NCI-H524 (cell line): ENCODE measurements at places on chromosomes 5 and 9.

- no peak for DNase-seq
Observed at GRCh38 chr5:38618154-38618553, 61.7 kb upstream of the LIFR start.

DNA sequence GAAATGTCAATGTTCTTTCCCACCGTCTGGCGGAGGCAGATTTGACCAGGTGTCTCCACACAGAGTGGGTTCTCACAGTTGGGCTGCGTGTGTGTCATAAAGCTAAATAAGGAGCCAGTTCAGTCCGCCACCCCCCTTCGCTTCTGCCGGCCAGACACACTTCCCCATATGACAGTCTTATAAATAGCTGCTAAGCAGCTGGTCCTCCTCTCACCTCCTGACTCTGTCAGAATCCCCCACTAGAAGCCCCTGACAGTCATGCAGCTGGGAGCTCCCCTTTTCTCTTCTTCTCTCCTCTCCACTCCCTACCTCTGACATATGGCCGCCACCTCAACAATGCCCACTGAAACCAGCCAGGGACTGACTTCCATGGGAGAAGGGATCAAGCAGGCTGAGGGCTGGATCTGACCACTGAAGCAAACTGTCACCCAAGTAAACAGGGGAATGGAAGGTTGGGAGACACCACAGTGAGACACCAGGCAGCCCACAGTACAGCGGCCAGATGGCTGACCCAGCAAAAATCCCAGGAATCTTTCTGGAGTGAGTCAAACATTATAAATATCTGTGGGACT lies 141.9 kb upstream of the EFNA5 start:
- DNase-seq: peak; percentile 80

GRCh38 chr9:134349936-134350335 lies 23.7 kb downstream of the RXRA start:
- peak; percentile 57 for DNase-seq

- no peak for DNase-seq
Observed at GRCh38 chr9:34552606-34552981, 29.8 kb upstream of the ENHO start.

DNA sequence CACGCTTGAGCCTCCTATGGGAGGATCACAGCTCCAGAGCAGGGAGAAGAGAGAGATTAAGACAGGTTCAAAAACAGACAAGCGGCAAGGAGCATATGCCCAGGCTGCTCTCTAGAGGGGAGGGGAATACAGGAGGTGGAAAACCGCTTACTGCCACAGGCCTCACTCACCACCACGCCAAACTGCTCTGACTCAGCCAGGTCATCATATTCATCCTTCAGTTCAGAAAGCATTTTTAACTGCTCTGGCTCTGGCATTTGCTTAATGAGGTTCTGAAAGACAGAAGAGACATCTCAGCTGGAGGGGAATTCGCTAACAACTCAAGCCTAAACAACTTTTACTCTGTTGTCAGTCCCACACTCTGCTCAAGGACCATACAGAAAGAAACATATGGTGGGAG lies 40.1 kb downstream of the PCDHGC5 start:
- no peak for DNase-seq

- DNase-seq: no peak
Observed at GRCh38 chr5:5066276-5067186, 73.6 kb upstream of the ADAMTS16 start.

- DNase-seq: no peak
Observed at GRCh38 chr9:92147030-92147851, 32.0 kb upstream of the SPTLC1 start.

DNA sequence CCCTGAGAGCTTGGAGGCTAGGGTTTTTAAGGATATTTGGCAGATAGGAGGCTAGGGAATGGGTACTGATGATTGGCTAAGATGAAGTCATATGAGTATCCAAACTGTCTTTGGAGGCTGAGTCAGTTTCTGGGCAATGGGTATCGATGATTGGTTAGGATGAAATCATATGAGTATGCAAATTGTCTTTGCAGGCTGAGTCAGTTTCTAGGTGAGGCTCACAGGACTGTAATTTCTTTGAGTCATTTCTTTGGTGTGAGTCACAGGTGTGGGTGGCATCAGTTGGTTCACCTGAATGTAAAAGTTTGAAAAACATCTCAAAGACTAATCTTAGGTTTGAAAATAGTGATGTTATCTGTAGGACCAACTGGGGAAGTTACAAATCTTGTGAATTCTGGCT lies 1068.0 kb downstream of the NR2F1-AS1 start:
- no peak for DNase-seq

GRCh38 chr5:134647750-134648424 lies 698 bp upstream of the SEC24A start:
- DNase-seq: no peak

DNA sequence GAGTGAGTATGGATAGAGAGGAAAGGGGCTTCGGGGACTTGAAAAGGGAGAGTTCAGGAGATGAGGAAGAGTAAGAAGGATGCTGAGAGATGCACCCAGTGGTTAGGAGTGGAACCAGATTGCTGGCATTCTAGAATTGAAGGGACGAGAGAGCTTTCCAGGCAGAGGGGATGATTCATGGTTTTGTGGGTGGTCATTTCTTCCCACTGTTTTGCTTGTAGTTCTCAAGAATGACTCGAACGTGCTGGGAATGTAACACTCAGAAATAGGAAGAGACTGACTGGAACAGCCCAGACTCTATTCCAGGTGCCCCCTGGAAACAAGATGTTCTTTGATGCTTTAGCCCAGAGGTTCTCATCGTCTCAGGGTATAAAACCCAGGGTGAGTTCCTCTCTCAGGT lies 294.2 kb downstream of the ICE1 start:
- no peak for DNase-seq

DNA sequence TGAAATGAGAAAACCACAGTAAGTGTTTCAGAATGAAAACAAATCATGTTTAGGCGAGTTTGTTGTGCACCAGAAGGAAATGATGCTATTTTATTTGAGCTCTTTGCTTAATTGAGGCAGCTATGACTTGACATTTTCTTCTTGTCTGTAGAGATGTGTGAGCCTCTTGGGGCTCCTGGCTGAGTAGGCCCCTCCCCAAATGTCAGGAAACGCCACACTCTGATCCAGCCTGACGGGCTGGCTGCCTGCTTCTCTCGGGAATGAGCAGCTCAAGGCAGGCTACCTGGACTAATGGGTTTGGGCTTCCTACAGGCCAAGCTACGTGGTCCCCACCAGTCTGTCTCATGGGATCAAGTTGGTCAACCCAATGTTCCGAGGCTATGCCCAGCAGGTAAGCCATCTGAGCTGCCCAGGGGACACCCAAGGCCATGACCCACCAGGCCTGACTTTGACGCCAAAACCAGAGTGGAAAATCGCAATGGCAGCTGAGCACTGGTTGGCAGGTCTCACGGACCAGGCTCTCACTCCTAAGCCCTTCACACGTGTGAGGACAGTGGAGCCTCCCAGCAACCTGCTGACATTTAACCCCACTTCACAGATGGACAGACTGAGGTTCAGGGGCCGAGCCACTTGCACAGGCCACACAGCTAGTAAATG lies 29.9 kb downstream of the USP20 start:
- DNase-seq: no peak

- DNase-seq: no peak
Observed at GRCh38 chr5:129431406-129431805, 28.7 kb upstream of the ADAMTS19 start.

DNA sequence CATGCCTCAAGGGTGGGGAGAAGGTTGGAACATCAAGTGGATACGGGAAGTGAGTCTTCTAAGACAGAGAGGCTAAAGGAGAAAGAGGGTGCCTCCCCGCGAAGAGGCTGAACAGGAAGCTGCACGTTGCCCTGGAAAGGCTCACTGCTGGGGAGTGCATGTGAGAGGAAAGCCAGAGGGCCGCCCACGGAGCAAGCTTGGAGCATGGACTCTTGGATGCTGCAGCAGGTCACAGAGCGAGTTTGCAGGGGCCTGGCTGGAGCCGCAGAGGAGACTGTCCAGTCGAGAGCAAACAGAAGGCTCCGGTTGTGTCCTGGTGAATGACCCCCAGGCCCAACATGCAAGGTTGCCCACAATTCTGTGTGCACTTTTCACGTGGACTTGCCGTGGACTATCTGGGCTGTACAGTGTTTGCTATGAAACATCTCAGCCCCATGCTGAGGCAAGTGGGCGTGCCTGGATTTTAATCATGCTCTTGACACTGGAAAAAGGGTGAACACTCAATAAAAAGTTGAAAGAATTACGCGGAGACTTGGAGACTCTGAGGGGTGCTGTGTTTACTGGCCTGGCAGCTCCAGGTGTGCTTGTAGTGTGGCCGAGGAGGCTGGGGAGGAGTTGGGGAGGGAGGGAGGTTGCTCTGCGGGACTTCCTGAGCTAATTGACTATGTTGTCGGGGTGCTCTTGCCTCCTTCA lies 54.5 kb upstream of the GARNL3 start:
- DNase-seq: no peak

DNA sequence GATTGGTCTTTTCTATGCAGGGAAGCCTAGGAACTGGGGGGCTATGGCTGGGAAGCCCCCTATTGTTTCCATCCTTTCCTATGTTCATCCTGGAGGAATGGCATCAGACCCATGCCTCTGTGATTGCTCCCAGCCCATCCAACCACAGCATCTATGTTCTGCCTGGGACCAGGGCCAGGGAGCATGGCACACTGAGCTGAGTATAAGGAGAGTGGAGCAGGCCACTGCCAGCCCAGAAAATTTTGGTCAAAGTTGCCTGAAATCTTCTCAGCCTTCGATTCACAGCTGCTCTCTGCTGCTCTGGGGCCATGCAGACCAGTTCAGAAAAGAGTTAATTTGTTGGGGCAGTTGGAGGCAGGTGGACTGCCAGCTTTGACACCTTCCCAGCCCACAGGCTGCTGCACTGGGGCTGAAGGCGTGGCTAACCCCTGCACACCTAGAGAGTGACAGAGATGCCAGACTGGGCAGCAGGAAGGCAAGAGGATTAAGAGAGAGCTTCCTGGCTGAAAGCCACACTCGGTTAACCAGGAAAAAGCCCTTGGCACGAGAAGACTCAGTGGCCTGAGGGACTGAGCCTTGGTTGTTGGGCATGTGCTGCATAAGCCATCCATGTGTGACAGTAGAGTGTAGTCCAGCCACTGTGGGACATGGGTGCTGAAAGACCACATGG lies 12.1 kb downstream of the TGFBI start:
- DNase-seq: peak; percentile 9

DNA sequence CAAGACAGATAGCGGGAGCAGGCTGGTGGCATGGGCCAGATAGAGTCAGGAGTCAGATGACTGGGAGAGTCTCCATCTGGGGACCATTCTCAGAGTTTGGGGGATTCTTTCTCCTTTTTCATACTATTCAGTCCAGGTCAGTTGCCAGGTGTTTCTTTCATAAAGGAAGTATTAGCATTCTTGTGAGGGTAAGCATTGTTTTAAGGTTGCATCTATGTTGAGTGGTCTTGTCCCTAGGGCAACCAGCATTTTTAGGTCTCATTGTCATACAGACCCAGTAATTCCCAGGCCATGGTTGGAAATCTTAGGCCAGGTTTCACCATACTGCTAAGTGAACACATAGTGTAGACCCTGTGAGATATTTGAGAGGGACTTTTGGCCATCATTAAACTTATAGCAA lies 122.3 kb upstream of the POC5 start:
- no peak for DNase-seq

DNA sequence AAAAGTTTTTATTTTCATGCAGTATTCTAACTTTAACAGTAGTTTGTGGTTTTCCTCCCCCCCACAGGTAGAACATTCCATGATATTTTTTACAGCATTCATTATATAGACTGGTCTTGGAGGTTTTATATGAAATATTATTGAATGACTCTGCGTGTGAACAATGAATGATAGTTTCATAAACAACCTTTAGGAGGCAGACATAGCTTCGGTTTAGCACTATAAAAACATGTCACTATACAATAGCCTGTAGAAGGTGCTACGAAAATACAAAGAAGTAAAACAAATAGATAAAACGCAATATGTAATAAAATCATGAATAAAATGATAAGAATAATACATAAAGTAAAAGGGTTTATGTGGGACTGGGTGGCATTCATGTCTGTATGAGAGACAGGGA lies 8.5 kb downstream of the KLF4 start:
- DNase-seq: no peak

DNA sequence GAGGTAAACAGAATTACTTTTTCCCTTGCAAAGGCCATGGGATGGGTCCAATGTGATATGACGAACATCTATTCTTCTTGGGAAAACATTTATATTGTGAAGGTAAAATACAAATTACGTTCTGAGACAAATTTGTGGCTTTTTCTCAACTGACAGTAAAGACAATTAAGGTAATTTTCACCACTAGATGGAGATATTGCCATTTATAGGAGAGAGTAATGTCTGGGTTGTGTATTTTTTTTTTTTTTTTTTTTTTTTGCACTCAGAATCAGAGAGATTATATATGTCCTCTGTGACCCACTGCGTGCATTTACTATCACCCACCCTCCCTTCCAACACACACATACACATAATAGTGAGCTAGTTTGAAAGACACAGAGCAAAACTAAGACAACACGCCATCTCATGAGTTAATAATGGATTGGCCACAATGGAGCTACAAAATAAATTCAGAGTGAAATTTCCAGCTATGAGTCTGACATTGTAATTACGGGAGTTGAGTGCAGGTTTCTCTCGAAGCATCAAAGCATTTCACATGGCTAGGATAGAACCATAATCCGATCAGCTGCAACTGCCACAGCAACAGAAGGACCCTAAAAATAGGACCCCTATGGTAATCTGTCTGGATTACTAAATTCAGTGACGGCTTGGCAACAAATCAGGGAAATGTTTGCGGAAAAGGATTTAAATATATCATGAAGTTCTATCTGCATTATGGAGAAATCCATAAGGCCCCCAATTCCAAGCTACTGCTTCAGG lies 49.2 kb downstream of the ANXA1 start:
- peak; percentile 72 for DNase-seq

DNA sequence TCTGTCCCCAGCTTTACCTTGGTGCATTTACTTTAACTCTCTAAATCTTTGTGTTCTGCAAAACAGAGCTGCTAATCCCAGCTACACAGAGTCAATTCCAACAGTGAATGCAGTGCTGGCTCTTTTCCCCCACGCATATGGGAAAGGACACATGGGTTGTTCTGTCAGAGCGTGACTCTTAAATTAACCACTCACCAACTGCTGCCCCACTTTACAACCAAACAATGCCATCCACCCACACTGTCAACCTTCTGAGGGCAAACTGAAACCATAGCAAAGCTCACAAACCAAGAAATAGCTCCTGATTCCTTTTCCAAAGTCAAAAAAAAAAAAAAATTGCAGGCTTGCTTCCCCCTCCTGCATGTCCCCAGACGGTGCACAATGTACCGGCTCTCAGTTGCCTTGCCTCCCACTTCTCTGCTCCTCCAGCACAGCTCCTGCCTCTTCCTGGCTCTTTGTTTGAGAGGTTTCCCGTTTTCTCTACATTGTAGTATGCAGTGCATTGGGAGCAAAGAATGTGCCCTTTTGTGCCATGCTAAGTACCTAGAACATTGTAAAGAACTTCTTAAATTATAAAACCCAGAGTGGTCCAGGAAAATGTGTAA lies 151.5 kb upstream of the DAPK1 start:
- no peak for DNase-seq

- DNase-seq: no peak
Observed at GRCh38 chr5:159854916-159855315, 61.4 kb upstream of the ADRA1B start.

- DNase-seq: no peak
Observed at GRCh38 chr9:16344343-16344742, 526.1 kb downstream of the BNC2 start.
